ENCODE measurements at places on chromosomes 11 and 22. TPM values are rescaled to one million over a fixed set of nuclear protein-coding genes. Genes with fewer than 3 reads are reported as not detected.
A peak's percentile ranks its signal among the peaks of the same experiment; 100 is the strongest.

- no peak overlapping the region for H3K27ac ChIP-seq
- no peaks in the 10 kb centered on the region for H3K4me1 ChIP-seq
- peaks cover 26% of the 10 kb centered on the region for H3K27me3 ChIP-seq
- no peak for DNase-seq
Measured at GRCh38 chr11:111352231-111352746, 26.8 kb downstream of the POU2AF1 start.

GRCh38 chr22:38923463-38924346, 33.7 kb upstream of the APOBEC3A start:
- peak overlapping the region; percentile 61 for H3K4me3 ChIP-seq
- DNase-seq: no peak
- peaks cover 21% of the 10 kb centered on the region for H3K27me3 ChIP-seq
- no peaks in the 10 kb centered on the region for H3K36me3 ChIP-seq
- peak overlapping the region; percentile 95 for H3K27ac ChIP-seq
- H3K4me1 ChIP-seq: peaks cover 30% of the 10 kb centered on the region

The FADS1 gene
- total RNA-seq: 72.6 TPM

The OR56A1 gene
- not detected for total RNA-seq
